ENCODE measurements at places on chromosomes 16 and 17.

- peaks cover 6% of the 10 kb centered on the region for H3K4me1 ChIP-seq
- no peak overlapping the region for H3K4me3 ChIP-seq
- H3K36me3 ChIP-seq, result no peaks in the 10 kb centered on the region
- no peak overlapping the region for H3K27ac ChIP-seq
- peaks cover 32% of the 10 kb centered on the region for H3K27me3 ChIP-seq
Observed at GRCh38 chr17:6701719-6702118, 11.4 kb downstream of the SLC13A5 start.

GRCh38 chr17:40181205-40181604 lies 3.9 kb downstream of the RAPGEFL1 start:
- no peak for DNase-seq
- H3K36me3 ChIP-seq, result peaks cover under 1% of the 10 kb centered on the region
- no peaks in the 10 kb centered on the region for H3K27me3 ChIP-seq
- H3K27ac ChIP-seq, result no peak overlapping the region
- peaks cover 13% of the 10 kb centered on the region for H3K4me1 ChIP-seq
- H3K4me3 ChIP-seq, result no peak overlapping the region

DNA sequence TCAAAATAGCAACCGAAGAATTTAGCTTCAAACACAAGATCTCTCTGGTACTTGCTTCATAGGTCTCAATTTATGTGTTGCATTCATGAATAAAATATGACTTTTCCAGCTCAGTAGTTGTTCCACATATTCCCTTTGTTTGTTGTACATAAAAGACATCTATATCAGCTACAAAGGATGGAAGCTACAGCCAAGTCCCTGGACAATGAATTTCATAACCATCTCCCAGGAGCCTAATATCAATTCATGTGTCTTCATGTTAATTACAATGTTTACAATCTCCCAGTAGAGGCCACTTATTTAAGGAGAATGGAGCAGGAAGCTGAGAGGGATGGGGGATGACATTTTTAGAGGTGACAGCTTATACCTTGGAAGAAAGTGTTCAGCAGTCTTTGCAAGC lies 3.3 kb downstream of the CLEC3A start:
- peaks cover 38% of the 10 kb centered on the region for H3K27me3 ChIP-seq
- no peaks in the 10 kb centered on the region for H3K36me3 ChIP-seq
- H3K4me3 ChIP-seq, result no peak overlapping the region
- no peak for DNase-seq

DNA sequence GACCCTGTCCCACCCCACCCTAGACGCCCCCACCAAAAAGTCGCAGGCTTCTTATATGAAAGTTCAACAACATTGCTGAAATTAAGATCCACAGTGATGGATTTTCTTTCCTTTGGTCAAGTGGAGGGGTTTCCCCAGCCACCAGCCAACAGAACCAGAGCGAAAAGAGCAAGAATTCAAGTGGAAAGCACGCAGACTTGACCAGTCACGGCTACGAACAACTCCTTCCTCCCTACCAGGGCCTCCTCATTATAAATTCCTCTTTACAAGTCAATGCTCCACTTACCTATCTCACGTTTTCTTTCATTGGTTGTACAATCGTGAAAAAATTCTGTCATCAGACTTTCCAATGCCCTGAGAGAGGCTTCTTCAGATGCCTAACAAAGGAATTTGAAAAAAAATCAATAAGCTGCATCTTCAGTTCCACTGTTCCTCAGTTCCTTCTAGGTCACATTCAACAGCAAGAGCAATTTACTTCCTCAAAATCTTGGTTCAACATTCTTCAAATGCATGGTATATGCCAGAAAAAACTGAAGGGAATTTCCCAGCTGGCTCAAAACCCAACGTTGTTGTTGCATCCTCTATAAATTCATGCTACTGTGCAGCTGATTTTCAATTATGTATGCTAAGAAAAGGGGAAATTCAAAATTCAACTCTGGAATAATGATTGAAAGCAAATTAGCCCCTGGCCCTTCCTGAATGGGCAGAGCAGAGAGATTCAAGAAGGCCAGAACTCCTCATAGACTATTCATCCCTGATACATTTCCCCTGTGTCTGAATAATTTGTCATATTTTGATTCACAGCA lies 30.9 kb downstream of the XPO6 start:
- H3K4me1 ChIP-seq, result peaks cover 29% of the 10 kb centered on the region
- no peak overlapping the region for H3K4me3 ChIP-seq
- H3K27me3 ChIP-seq, result no peaks in the 10 kb centered on the region
- peak overlapping the region; percentile 62 for H3K27ac ChIP-seq
- no peak for DNase-seq

- peaks cover 4% of the 10 kb centered on the region for H3K4me1 ChIP-seq
- H3K36me3 ChIP-seq, result no peaks in the 10 kb centered on the region
- no peak overlapping the region for H3K4me3 ChIP-seq
- DNase-seq, result no peak
- H3K27me3 ChIP-seq, result no peaks in the 10 kb centered on the region
- H3K27ac ChIP-seq, result no peak overlapping the region
Observed at GRCh38 chr17:55478971-55479370, 32.3 kb downstream of the SMIM36 start.

- peaks cover 2% of the 10 kb centered on the region for H3K27me3 ChIP-seq
- H3K36me3 ChIP-seq, result no peaks in the 10 kb centered on the region
- DNase-seq, result no peak
- H3K27ac ChIP-seq, result no peak overlapping the region
Observed at GRCh38 chr17:20121359-20122253, 112.4 kb downstream of the SPECC1 start.

DNA sequence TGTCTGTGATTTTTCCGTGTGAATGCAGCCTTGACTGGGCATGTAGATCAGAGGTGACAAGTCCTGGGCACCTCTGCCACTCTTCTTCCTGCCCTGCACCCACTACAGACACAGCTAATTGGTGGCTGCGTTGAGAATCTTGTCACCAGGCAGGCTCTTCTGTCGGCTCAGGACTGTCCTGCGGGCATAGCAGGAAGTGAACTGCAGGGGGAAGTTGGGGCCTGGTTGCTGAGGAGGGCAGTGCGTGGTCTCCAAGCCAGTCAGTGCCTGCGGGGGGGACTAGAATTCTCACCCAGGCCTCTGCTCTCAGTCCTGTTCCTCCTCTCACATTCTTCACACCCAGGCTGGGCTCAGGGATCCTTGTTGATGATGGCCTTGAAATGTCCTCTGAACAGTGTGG lies 50.5 kb downstream of the JPH3 start:
- no peak overlapping the region for H3K27ac ChIP-seq
- peaks cover 5% of the 10 kb centered on the region for H3K27me3 ChIP-seq
- DNase-seq, result no peak
- H3K4me3 ChIP-seq, result no peak overlapping the region

DNA sequence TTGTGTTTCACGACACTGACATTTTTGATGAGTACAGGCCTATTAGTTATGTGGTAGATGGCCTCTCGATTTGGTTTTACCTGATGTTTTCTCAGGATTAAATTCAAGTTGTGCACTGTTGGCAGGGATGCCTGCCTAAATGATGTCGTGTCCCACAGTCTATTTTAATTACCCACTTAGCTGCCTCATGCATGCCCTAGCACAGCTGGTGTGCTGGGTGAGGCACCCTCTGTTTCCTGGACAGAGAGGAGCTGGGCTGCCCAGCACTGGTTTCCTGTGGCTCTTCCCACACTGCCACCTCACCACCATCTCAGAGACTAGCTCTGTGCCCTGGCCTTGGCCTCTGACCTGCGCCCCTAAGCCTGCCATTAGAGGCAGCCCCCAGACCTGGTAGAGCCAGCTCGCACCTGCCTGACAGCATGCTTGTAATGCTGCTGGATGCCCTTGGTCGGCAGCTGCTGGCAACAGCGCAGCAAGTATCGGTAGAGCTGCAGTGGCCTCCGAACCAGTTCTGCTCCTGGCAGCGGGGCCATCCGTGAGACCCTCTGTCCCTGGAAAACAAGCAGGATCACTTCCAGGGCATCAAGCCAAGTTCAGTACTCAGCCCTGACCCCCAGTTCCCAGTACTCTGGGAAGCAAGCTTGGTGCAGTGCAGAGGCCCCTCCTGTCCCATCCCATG lies 10.9 kb downstream of the LYRM9 start:
- H3K4me3 ChIP-seq, result no peak overlapping the region
- H3K36me3 ChIP-seq, result peaks cover 3% of the 10 kb centered on the region
- H3K27ac ChIP-seq, result no peak overlapping the region
- H3K27me3 ChIP-seq, result no peaks in the 10 kb centered on the region
- peaks cover 8% of the 10 kb centered on the region for H3K4me1 ChIP-seq

DNA sequence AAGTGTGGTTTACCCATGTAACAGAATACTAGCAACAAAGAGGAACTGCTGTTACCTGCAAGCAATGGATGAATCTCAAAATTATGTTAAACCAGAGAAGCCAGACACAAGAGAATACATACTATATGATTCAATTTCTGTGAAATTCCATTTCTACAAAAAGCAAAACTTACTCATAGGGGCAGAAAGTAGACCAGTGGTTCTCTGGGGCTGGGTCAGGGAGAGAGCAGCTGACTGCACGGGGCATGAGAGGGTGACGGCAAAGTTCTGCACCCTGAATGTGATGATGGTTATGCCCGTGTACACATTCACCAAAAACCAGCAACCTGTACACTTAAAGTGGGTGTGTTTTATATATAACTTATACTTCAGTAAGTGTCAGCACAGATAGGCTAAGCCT lies 3.1 kb downstream of the ZNF843 start:
- no peak overlapping the region for H3K4me3 ChIP-seq
- peaks cover 6% of the 10 kb centered on the region for H3K4me1 ChIP-seq
- H3K27ac ChIP-seq, result no peak overlapping the region
- no peak for DNase-seq

Measured in mesothelial cell of epicardium (in vitro differentiated cells).